Aorta (tissue), 5 donors: ENCODE measurements at places on chromosomes 6 and 20.

DNA sequence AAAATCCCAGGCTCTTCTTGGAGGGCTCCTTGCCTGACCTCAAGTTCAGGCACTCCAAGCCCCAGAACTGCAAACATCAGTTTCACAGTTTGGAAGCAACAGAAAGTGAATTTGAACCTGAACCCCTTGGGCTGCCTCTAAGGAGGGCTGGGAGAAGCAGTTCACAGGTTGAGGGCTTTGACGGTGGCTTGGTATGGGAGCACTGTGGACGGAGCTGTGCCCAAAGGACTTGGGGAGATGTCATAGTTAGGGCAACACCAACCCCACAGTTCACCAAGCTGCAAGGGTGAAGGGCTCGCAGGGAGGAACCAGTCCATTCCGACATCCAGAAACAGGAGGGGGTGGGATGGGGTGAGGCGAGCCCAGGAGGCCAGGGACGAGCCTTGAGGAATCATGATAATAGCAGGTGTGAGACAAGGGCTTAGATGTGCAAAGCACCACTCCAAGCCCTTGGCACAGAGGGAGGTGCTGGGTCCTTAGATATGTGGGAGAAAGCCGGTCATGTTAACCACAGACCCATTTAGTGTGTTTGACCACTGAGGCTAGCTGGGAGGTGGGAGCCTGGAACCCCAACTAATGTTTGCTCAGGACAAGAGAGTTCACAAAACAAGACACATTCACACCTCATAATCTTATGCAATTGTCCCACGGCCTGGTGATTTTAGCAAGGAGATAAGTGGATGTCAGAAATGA is 4.3 kb downstream of the CEBPB start:
- DNase-seq = no peak
- H3K4me1 ChIP-seq = no peaks in the 10 kb centered on the region
- H3K27ac ChIP-seq = no peak overlapping the region

DNA sequence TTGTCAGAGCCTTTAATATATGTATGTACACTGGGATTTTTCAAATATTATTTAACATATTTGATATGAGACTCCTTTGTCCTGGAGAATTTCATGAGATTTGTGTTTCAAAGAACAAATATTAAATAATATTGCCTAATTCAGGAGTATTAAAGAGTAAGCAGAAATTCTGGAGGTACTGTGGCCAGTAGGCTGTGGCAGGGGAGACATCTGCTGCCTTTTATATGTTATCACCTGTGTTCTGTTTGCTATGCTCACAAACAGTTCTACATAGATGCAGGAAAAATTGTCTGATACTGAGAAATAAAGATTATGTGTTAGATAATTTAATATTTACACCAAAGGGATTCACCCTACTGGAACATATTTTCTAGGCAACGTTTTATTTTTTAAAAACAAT is 395.4 kb upstream of the SLC35B3 start:
- H3K27ac ChIP-seq = no peak overlapping the region
- H3K27me3 ChIP-seq = no peaks in the 10 kb centered on the region
- no peaks in the 10 kb centered on the region for H3K4me1 ChIP-seq
- no peak overlapping the region for H3K4me3 ChIP-seq

DNA sequence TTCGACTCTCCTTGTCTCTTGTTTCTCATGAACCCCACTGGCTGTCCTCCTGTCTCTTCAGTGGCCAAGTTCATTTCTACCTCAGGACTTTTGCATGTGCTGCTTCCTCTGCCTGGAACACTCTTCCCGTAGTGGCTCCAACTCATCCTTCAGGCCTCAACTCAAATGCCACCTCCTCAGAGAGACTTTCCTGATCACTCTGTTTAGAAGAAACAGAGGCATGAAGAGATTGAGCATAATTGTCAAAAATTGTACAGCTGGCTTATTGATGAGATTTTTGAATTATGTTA is 17.5 kb upstream of the SLC9A8 start:
- H3K4me1 ChIP-seq = no peaks in the 10 kb centered on the region
- DNase-seq = no peak
- no peaks in the 10 kb centered on the region for H3K27me3 ChIP-seq
- H3K27ac ChIP-seq = no peak overlapping the region
- no peaks in the 10 kb centered on the region for H3K36me3 ChIP-seq

DNA sequence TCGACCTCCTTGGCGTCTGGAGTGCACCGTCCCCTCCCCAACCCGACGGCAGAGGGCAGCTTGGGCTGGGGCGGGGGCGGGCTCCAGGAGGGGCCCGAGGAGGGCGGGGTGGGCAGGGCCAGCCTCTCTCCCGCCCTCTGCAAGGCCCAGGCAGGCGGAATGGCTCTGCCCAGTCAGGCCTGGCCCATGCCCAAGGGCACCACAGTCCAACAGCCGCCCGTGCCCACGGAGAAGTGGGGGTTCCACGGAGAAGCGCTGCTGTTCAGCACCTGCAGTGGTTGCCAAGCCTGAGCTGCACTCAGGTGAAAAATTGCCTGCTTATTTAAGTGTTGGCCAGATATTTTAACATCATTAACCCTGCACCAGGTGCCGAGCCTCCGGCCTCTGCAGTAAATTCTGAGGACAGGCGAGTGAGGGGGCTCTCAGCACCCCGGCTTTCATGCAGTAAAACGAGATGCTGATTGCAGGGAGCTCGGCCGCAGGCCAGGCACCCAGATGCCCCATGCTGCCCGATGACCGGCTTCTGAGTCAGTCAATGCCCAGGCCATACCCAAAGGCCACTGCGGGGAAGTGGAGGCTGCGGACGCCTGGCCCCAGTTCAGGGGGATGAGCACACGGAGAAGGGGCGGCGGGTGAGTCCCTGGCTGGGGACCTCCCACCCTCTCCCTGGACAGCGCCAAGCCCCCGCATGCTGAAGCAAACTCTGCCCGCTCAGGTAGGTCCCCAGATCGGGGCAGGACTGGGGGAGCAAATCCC is at the start of gene SRMS:
Gene SRMS, minus strand, starts transcription at position 25 of the 756 bp plus-strand sequence. CDS start 286 bp downstream, outside the sequence.
- DNase-seq = no peak
- H3K27me3 ChIP-seq = no peaks in the 10 kb centered on the region
- H3K4me3 ChIP-seq = no peak within 1 kb of the TSS
- H3K36me3 ChIP-seq = no peaks in the 10 kb centered on the region
- H3K4me1 ChIP-seq = no peaks in the 10 kb centered on the region

GRCh38 chr6:9103876-9104521 is 668.7 kb upstream of the SLC35B3 start:
- no peak for DNase-seq
- H3K4me1 ChIP-seq = no peaks in the 10 kb centered on the region
- H3K4me3 ChIP-seq = no peak overlapping the region
- H3K27ac ChIP-seq = no peak overlapping the region
